ENCODE measurements at places on chromosomes 7 and 10.

DNA sequence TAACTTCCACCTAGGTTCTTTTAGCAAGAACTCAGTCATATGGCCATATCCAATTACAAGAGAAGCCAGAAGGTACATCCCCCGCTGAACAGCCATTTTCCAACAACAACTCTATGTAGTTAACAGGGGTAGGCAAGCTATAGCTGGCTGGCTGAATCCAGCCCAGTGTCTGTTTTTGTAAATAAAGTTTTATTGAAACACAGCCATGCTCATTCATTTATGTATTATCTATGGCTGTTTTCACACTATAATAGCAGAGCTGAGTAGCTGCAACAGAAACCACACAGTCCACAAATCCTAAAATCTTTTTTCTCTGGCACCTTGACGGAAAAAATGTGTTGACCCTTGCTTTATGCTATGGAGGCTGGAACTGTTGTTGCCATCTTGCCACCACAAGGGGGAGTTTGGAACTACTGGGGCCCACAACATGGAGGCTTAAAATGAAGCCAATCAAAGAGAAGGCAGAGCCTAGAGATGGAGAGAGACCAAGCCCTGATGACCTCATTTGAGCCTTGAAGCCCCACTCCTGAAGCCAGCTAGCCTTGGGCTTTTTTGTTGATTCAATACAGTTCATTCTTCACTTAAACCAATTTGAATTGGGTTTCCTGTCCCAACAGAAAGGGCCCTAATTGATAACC lies 33.3 kb upstream of the XPNPEP1 start:
- DNase-seq: peak; percentile 63

- peak; percentile 46 for DNase-seq
These were observed 217.1 kb upstream of the FRMD4A start for GRCh38 chr10:14547816-14548215.

- DNase-seq: no peak
These were observed 272.7 kb upstream of the MBL2 start for GRCh38 chr10:53045315-53045714.

- peak; percentile 68 for DNase-seq
These were observed 928 bp downstream of the COMTD1 start for GRCh38 chr10:75234683-75235374.

DNA sequence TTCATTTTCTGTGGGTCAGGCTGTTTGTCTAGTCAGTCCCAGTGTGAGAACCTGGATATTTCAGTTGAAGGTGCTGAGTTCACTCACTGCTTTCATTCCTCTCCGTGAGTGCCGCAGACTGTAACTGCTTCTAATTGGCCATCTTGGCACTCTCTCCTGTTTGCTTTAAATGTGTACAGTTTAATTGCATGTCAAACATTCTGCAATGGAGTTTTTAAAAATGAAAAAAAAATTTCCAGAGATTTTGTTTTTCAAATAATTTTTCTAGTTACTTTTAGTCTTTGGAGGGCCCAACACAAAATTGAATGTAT lies 87.8 kb downstream of the CCSER2 start:
- DNase-seq: no peak

DNA sequence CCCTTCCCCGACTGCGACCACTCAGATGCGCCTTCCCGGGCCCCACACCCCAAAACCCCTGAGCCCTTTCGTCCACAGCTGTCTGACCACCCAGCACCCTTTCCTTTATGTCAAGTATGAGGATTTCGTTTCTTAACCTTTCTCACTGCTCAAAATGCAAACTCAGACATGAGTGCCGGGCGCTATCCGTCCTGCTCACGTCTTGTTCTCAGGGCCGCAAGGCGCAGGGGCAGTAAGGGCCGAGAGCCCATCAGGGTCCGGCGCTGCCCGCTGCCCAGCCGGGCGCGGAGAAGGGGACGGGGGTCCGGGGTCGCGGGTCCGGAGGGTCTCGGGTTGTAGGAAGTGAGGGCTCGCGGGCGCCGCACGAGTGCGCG lies 670 bp upstream of the RBM33 start:
- no peak for DNase-seq

GRCh38 chr7:96287132-96287531 lies 34.8 kb downstream of the SLC25A13 start:
- no peak for DNase-seq

DNA sequence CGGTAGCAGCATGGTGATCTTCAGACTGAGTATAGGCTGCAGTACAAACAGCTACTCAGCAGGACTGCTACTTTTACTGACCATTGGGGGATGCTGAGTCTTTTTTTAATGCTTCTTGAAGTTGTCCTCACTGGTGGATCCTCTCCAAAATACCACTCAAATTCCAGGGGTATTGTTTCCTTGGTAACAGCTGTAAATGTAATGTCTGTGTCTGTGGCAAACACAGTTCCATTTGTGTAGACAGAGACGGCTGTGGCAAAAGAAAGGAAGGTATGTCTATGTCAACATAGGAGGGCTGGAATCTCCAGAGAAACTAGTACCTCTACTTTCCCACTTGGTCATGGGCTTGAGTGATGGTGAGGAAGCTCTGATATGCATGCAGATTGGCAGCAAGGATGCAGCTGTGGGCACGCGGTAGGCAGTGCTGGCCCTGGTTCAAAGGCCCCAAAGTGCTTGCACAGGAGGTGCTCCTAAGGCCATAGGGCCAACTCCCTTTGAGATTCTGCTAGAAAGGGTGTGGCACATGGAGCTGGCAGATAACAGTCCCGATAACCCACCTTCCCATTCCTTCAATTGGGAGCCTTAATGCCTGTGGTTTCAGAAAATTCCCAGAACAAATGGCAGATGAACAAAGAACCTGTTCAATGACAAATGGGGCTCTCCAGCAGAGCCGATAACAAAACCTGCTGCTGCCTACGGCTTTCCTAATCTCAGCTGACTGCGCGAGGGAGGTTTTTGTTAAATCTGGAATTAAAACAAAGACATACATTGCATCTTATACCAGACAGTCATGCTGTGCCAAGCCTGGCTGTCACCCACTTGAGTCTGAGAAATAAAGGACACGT lies 43.0 kb downstream of the PKD1L1 start:
- DNase-seq: peak; percentile 17

DNA sequence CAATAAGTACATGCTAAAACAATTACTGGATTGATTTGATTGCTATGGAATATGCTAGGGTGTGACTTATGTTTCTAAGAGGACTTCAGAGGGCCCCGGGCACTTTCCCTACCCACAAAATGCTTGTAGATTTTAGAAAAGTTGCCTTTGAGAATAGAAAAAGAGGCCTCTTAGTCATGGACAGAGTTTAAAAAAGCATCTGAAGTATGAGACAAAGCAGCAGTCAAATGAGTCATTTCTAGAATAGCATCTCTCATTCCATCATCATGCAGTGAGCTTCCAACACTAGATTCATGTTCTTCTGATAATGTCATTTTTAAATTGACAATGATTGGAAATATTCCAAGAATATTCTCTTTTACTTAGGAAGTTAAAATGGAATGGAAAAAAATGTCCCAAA lies 675.1 kb upstream of the PCDH15 start:
- DNase-seq: no peak

- no peak for DNase-seq
These were observed 302.7 kb downstream of the SUGCT start for GRCh38 chr7:40437498-40437897.

- DNase-seq: no peak
These were observed 33.9 kb downstream of the BCAP29 start for GRCh38 chr7:107613948-107614347.

DNA sequence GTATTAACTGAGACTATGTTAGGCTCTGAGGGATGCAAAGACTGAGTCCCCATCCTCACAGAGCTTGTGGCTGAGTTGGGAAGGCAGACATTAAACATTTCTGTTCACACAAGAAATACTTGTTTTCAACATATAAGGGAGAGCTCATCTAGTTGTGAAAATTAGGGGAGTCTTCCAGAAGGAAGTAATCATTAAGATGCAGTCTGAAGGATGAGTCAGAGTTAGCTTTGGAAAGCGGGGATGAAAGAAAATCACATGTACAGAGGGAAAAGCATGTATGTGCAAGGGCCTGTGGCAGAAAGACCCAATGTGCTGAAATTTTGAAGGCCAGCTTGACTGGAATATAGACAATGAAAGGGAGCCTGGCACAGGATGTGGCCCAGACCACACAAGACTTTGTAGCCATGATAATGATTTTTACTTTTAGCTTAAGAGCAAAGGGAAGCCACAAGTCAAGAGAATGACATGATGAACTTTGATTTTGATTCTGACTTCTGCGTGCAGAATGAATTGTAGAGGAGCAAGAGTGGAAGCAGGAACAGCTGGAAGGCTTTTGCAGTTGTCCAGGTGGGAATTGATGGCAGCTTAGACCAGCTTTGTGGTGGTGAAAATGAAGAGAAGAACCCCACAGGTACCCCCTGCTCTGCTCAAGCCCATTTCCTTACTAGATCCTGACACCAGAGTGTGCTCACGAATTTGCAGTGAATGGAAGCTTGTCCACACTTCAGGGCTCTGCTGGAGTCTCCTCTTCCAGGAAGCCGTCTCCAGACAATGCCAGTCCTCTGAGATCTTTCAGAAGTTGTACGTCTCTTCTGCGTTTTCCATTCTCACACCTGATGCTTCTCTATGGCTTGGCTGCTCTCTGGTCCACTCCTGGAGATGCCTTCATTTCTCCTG lies 115.6 kb downstream of the ATXN7L1 start:
- no peak for DNase-seq

DNA sequence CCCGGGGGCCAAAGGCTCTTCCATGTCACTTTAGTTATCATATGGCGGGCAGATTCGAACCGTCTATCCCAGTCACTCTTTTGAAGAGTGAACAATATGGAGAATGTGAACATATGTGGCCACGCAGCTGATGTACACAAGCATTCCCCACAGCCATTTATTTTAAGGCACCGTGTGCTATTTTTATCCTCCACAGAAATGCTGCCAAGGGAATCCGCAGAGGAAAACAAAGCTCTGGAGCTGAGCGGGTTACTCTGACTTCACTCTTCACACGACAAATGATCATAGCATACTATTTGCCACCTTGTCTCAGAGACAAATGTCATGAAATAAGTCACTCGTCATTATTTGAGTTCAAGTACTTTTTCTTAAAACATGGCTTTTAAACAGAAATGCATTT lies 100.3 kb downstream of the CTBP2 start:
- DNase-seq: no peak

GRCh38 chr10:32957341-32958084 lies 517 bp downstream of the ITGB1 start:
- peak; percentile 71 for DNase-seq

DNA sequence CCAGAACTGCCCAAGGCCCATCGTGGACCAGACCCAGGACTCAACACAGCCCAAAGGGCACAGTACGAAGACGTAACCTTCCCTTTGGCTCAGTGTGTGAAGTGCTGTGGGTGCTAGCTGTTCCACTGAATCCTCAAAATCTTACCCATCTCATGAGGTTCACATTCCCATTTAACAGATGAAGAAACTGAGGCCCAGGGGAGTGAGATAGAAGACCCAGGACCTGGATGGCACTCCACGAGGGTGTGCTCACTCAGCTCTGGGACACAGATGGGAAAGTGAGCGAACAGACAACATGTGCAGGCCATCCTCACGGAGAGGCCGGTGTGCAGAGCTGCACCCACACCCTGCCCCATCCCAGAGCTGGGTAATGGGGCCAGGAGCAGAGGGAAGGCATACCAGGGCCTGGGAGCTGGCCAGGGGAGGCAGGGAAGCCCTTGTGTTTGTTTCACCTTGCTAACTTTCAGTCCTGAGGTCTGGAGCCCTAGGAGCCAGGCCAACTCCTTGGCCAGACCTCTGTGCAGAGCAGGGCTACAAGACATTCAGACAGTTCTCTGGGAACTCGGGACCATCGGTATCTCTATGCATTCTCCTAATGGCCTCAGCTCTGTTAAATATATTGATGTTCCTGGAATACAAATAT lies 100.3 kb upstream of the ZMIZ1 start:
- no peak for DNase-seq

- DNase-seq: peak; percentile 65
These were observed 8.5 kb downstream of the DDX56 start for GRCh38 chr7:44565097-44565794.

- no peak for DNase-seq
These were observed 71.4 kb upstream of the SHH start for GRCh38 chr7:155883491-155884224.

DNA sequence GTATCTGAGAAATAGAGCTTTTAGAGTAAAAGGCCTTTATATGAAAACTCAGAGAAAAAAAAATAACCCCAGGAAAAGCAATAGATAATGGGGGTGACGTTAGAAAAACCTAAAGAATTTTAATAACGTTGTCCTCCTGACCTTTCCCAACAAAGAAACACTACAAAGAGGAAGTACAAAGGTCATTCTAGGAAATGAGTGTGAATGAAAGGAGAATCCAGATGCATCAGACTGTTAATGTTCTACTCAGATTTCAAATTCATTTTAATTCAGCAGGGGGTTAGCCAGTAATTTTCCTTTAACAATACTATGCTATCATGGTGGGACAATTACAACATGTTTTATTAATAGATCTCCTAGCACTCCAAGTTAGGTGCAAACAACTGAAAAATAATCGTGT lies 73.8 kb upstream of the CDK1 start:
- DNase-seq: no peak

DNA sequence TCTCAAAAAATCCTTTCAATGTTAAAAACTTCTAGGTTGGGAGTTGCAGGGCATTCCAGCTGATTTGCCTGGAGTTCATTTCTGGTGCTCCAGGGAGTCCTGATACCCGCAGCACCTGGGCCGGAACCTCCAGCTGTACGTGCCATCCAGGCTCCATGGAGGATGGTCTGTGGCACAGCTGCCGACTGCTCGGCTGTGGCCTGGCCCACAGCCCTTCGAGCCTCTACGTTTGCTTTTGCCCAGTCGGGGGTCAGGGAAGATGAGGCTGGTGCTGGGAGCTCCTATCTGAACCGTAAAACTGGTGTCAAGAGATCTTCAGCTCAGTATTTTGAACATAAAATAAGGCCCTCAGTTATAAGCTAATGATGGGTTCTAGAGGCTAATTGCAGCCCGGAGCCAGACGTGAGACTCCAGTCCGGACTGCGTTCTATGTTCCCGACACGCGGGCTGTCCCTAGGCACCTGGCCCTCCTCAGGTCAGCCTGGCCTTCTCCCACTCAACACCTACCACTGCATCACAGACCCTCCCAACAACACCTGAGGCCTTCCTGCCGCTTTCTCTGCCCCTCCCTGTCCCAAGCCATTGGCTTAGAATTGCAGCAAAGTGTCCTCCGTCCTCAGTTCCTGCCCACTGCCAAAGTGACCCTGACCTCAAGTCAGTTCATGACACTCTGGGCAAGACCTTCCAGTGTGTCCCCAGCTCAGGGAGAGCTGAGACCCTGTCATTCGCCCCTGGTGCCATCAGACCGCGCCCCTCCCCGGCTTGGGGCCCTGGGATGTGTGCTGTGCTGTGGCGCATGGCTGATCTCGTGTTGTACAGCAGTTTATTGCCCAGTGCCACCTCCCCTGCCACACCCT lies 64.2 kb upstream of the DNAJB6 start:
- DNase-seq: no peak

DNA sequence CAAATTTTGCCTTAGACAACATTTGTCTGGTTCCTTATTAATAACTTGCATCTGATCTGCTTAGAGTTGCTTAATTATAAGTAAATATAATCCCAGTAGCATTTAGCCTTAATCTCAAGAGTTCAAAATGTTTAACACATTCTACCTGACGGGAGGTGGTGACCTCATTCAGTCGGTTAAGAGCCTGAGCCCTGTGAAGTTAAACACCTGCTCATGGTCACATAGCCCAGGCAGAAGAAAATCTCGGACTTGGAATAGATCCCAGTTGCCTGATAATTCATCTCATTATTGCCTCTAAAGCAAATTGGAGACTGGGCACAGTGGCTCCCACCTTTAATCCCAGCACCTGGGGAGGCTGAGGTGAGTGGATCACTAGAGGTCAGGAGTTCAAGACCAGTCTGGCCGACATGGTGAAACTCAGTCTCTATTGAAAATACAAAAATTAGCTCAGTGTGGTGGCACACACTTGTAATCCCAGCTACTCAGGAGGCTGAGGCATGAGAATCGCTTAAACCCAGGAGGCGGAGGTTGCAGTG lies 18.6 kb upstream of the ASCC1 start:
- no peak for DNase-seq

Data from Caco-2 (cell line).